ENCODE measurements at places on chromosomes 2 and 18.

GRCh38 chr2:73020306-73020656 is 51.2 kb downstream of the SFXN5 start:
- no peak for DNase-seq

- peak; percentile 39 for DNase-seq
These were observed 5.1 kb upstream of the GAL3ST2 start for GRCh38 chr2:241771286-241772062.

- DNase-seq = no peak
These were observed 193.0 kb downstream of the RAB3GAP1 start for GRCh38 chr2:135245071-135245470.

DNA sequence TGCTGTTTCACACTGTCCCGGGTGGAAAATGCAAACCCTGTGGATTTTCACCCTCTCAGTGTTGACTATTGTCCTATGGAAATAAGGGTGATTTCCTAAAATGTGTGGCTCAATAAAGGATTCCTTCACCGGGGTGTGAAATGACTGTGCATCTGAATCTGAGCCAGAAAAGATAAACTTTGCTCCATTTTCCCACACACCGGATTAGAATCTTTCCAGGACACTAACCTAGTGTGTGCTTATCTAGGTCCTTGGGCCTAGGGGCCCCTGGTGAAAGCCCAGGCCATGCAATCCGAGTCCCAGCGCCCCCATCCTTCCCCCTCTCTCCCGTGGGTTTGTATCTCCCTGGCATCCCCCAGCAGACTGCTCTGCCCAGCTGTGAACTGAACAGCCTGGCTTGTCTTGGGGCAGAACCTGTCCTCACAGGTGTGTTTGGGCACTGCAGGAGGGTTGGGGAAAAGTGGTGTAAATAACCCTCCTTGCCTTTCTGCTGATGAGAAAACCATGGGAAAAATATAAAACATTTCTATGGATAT is 17.3 kb downstream of the KLHL29 start:
- no peak for DNase-seq

DNA sequence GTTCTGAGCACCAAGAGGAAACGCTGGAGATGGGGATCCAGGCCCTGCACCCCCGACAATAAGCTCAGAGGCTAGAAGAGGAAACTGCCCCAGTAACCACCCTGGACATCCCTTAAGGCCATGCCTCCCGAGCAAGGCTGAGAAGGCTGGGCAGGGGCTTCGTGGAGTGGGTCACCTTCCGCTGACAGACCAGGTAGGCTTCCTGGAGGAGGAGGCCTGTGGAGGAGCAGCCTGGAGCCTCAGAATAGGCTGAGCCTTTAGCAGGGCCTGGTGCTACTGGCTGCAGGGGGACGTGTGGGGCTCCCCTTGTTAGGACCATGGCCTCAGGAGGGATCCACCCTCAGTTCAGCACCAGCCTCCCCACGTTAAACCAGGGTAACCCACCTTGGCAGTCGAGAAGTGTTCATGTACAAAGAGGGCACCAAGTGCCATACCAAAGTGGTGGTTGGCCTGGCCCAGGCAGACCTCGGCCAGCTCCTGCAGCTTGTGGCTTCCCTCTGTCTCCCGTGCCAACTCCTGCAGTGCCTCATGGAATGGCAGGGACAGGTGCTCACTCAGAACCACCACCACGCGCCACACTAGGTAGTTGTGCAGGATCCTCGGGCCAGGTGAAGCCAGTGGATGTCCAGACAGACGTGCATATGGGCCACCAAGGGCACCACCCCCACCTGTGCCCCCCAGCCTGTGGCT is 28.5 kb upstream of the ALPP start:
- DNase-seq = no peak

- no peak for DNase-seq
These were observed 83.8 kb upstream of the TLK1 start for GRCh38 chr2:171244466-171244969.

- no peak for DNase-seq
These were observed 127.8 kb downstream of the CTIF start for GRCh38 chr18:48666613-48667012.

- no peak for DNase-seq
These were observed 151.0 kb downstream of the HDAC4 start for GRCh38 chr2:239249776-239250175.

DNA sequence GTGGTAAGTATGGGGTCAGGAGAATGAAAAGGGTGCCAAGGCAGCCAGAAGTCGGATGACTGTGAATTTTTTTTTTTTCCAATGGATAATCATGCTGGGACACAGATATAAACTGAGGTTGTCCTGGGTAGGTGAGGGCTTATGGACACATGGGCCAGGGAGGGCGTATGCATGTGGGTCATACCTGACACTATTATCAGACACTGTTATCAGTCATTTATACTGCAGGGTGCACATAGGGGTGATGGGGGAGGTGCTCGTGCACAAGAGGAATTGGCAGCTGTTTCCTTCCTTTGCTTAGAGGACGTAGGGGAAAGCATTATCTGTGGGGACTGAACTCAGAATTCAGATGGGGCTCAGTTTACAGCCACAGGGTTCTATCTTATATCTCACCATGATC is 10.1 kb downstream of the CTIF start:
- DNase-seq = no peak

- DNase-seq = no peak
These were observed 5.2 kb downstream of the CTDP1 start for GRCh38 chr18:79684787-79685186.

- no peak for DNase-seq
These were observed 1736.9 kb upstream of the CELF4 start for GRCh38 chr18:39302481-39302880.

DNA sequence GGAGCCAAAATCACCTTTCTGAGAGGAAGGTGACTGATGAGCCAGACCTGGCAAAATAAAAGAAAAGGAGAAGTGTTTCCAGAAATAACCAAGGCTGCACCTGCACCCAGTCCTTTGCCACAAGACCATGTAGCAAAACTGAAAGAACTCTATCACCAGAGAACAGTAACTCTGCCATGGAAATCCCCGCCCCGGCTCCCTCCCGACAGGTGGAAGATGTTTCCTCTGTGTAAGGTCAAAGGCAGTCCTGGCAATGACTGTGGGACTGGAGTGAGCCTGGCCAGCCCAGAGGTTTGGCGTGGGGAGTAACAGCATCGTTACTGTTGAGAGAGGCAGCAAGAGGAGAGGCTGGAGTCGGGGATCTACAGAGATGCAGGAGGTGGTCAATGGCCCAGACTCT is 42.3 kb downstream of the SPRED2 start:
- DNase-seq = no peak

DNA sequence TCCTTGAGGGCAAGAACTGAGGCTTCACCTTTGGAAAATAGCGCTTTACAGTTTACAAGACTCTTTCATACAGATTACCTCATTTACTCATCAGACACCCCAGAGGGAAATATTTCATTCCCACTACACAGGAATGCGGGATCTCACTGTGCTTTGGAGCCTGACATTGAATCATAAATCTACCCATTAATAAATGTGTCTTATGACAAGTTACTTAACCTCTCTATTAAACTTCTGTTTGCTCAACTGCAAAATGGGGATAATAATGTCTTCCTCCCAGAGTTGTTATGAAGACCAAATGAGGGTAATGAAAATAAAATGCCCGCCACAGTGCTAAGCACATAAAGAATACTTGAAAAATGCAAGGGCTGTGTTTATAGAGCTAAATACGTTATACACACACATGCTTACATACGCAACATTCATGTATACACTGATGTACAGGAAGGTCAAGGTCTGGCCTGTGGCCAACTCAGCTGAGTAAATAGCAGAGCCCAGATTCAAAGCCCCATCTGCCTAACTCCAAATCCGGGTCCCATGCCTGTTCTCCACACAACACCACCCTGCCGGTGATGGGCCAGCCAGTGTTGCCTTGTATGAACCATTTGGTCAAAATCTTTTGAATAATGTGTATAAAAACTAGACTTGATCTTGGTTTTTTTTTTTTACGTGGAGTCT is 77.8 kb upstream of the STPG4 start:
- no peak for DNase-seq

DNA sequence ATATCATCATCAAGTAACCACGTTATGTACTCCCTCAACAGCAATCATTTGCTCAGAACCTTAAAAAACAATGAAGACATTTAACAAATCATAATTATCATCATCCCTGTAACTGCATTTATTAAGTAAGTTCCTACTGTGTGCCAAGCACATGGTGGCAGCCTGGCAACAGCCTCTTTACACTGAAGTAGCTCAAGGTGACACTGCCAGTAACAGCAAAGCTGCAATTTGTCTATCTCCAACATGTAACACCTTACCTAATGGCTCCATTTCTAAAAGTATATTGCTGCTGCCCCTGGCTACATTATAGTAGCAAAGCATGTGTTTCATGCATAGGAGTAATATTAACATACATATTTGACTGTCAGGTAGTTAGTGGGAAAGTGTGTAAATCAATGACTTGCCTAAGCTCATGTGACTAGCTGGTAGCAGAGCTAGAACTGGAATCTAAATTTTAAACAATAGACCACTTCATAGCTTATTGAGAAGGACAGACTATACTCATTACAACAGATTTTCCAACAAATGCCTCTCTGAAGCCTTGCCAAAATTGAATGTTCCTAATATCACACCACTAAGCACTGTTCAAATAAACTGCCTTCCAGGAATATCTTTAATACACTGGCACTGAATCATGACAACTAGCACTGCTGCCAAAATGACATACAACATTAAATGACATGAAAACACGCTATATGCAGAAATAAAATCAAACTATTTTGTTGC is 86.7 kb downstream of the L3MBTL4 start:
- no peak for DNase-seq

- DNase-seq = no peak
These were observed 42.3 kb downstream of the GULP1 start for GRCh38 chr2:188333751-188334524.

DNA sequence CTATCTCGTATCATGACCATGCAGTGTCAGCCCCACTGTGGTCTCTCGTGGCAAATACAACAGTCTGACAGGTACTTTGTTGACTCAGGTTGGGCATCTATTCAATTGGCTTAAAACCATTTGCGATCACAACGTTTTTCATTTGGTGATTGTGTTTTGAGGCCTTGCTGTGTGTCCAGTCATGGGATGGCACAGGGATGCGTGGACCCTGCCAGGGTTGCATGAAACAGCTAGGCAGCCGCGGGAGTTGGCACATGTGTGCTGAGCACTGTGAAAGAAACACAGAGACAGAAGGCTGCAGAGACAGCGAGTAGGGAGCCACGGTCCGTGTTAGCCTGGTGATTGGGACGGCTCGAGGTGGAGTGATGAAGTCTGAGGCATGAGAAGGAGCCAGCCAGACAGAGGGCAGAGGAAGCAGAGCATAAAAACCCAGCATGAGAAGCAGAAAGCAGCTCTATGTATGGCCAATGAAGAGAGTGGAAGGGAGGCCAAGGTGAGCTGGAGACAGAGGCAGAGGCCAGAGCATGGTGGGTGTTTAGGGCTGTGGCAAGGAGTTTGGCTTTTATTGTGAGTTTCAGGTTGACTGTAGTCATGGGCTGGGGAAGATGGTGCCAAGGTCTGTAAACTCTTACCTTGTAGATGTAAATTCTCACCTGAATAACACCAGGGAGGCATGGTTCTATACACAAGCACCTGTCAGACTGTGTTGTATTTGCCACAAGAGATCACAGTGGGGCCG is 31.8 kb upstream of the IL1R1 start:
- no peak for DNase-seq

GRCh38 chr18:5975111-5976002 is 80.0 kb upstream of the TMEM200C start:
- no peak for DNase-seq

GRCh38 chr2:104864280-104865095 is 10.6 kb downstream of the POU3F3 start:
- no peak for DNase-seq

- DNase-seq = no peak
These were observed 5.1 kb upstream of the MAL start for GRCh38 chr2:95020275-95021022.

- no peak for DNase-seq
These were observed 610.0 kb upstream of the RAB6C start for GRCh38 chr2:129369437-129369836.

DNA sequence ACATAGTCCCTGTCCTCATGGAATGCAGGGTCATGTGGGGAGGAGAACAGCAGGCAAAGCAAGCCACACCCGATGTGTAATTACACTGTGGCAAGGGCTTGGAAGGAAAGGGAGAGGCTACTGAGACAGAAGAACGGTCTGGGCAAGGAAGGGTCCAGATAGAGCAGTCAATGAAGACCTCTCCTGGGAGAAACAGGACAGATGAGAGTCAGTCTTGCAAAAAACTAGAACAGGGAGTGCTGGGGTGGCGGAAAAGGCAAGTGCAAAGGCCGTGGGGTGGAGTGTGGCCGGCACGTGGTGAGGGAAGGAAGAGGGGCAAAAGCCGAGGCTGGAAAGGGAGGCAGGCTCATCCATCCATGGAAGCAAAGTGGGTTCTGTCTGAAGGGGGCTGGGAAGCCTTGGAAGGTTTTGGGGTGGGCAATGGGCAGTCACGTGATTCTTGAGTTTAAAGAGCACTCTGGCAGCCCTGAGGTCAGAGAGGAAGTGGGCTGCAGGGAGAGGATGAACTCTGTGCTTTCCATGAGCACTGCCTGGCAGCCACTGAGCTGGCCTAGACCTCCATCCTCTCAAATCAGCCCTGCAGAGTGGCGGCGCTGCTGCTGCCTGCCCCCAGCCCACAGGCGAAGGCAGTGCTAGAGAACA is 182.2 kb downstream of the INHBB start:
- DNase-seq = no peak

GRCh38 chr2:183605440-183605839 is 481.2 kb downstream of the NUP35 start:
- no peak for DNase-seq

DNA sequence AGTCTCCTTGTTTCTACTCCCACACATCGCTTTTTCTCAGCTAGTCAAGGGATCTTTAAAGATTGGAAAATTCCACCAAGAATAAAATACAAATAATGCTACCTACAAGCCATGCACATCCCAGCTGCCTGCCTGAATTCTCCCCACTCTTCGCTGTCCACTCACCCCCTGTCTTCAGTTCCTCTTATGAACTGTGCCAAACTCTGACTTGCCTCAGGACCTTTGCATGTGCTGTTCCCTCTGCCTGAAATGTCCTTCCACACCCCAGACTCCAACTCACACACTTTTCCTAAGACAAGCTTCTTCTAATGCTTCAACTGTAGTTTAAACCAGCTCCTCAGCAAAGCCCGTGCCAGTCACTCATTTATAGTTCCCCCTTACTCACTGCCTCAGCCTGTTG is 260.0 kb downstream of the NAPG start:
- no peak for DNase-seq

DNA sequence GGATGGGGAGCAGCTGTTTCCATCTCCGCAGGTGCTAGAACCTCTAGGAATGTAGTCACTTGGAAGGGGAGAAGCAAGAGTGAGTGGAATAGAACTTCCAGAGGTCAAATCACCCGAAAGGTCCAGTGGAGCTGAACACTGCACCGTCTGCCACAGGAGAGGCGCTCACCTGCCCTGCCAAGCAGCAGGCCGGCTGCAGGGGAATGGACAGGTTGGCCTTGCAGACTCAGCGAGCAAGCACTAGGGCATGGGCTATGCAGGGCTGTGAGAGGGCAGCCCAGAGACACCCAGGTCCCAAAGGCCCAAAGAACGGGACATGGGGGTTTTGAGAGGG is 214.2 kb downstream of the TNS1 start:
- no peak for DNase-seq

Measured in testis (tissue), 5 donors.